Hepatic stellate cell (primary cell): ENCODE measurements at places on chromosomes 7 and 10.

GRCh38 chr7:150377635-150378034 is 1.5 kb upstream of the ZNF775 start:
- DNase-seq = no peak

DNA sequence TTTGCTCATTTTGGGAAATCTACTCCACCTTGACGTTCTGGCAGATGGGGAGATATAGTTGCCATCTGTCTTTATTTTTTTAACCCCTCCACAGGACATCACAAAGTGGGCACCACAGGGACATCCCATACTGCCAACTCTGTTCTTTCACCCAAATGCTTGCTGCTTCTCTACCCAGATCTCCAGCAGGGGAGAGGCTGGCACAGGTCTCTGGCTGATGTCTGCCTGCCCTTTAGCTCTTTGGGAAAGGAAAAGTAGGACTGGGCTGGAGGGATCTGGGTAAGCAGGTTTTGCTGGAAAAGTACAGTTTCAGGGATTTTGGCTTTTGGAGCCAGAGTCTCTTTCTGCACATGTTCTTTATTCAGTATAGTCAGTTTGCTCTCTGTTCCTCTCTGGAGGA is 156.7 kb downstream of the ANLN start:
- DNase-seq = no peak

- DNase-seq = no peak
Observed at GRCh38 chr7:134780166-134780828, 863 bp downstream of the CALD1 start.

DNA sequence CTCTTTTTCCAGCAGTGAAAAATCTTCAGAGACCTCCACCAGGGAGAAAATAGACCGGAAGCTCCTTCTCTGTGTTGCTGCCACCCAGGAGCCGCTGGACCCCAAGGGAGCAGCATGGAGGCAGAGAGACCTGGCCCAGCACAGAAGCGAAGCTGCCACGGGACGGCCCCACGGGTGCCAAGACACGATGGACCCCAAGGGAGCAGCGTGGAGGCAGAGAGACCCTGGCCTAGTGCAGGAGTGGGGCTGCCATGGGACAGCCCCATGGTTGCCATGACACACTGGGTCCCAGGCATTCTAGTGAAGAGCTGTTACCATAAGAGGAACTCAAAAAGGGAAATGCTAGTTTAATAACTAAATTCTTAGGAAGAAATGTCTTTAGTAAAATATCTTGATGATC is 186.3 kb downstream of the PTPRN2 start:
- DNase-seq = no peak

GRCh38 chr10:117830787-117831212 is 215.9 kb downstream of the RAB11FIP2 start:
- no peak for DNase-seq

GRCh38 chr10:5103481-5103880 is 9.3 kb downstream of the AKR1C3 start:
- no peak for DNase-seq

GRCh38 chr10:117260084-117260483 is 19.2 kb downstream of the SLC18A2 start:
- DNase-seq = no peak

GRCh38 chr7:157014635-157015555 is 4.4 kb upstream of the MNX1 start:
- DNase-seq = no peak

DNA sequence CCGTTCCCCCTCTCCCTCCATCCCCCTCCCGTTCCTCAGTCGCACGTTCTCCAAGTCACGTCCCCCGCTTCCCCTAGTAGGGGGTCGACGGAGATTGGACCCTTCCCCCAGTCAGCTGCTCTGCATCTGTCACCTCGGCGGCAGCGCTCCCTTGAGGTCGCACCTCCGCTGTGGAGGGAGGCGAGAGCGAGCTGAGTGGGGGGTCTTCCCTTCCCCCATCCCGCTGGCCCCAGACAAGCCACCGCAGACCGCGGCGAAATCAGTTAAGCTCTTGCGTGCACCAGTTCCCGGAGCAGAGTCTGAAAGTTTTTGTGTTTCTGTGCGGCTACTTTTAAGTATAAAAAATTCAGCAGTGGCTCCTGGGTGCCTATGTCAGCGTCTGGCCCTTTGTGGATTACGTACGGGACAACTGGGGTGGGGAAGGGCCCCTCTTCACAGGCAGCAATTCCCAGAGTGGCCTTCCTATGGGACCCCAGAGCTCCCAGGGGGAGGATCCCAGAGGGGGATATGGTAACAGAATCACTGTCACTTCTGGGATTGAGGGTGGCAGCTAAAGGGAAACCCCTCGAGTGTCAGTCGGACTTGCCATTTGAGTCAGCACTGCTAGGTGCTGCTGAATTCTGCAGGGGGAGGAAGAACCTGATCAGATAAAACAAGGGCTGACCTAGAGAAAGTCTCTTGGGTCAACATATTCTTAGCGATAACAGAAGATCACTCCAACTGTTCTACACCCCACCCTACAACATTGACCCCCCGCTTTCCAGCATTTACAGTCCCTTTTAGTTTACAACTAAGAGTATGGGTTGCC is 12.5 kb upstream of the DDIT4 start:
- DNase-seq = no peak

- DNase-seq = no peak
Observed at GRCh38 chr10:22851865-22852239, 76.0 kb upstream of the ARMC3 start.

DNA sequence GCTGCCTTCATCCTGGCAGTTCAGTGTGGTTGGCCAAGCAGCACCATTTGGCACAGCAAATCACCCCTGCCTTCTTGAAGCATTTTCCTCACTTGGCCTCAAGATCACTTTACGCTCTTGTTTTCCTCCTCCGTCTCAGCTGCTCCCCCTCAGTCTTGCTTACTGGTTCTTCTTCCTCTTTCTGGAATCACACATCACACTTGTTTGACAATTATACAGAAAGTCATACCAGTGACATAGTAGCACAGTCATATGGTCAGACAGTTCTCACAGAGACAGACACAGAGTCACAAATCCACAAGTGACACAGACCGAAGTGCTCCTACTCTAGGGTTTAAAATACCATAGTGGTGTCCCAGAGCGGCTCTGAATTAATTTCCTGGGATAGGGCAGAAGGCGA is 43.8 kb upstream of the ARL4A start:
- DNase-seq = no peak

GRCh38 chr7:101956130-101956529 is 138.7 kb downstream of the CUX1 start:
- DNase-seq = no peak

GRCh38 chr10:525565-526315 is 163.7 kb downstream of the DIP2C start:
- DNase-seq = no peak

- no peak for DNase-seq
Observed at GRCh38 chr10:6211341-6211670, 8.6 kb downstream of the PFKFB3 start.
